ENCODE measurements at places on chromosomes 6 and 20. TPM values are rescaled to one million over a fixed set of nuclear protein-coding genes. Genes with fewer than 3 reads are reported as not detected.

Gene GSTA2
- not detected for total RNA-seq

Gene C6orf141
- 43.8 TPM for total RNA-seq

Gene SIM1
- total RNA-seq, result not detected

Gene PPP1R3G
- 3.2 TPM for total RNA-seq

Gene TPBG
- 43.0 TPM for total RNA-seq

Gene SPEF1
- total RNA-seq, result 2.0 TPM

Gene AFG1L
- total RNA-seq, result 4.1 TPM

Gene ECT2L
- total RNA-seq, result not detected

Gene NHLRC1
- 1.3 TPM for total RNA-seq

Gene WFDC6
- total RNA-seq, result not detected

Gene LAMP5
- total RNA-seq, result not detected

Gene SLC26A8
- total RNA-seq, result not detected

Gene FOXQ1
- total RNA-seq, result 7.5 TPM

Gene CAPN11
- not detected for total RNA-seq

Gene MRAP2
- total RNA-seq, result 0.07 TPM

Gene PRICKLE4
- 1.7 TPM for total RNA-seq

Gene CAGE1
- not detected for total RNA-seq

Gene SPATA25
- 0.40 TPM for total RNA-seq

Gene CST4
- total RNA-seq, result 0.98 TPM

All from PC-3 (cell line).